Frontal cortex (tissue), 4 donors: ENCODE measurements at places on chromosomes 12 and 14.

GRCh38 chr14:56487761-56488160 is 91.8 kb upstream of the TMEM260 start:
- no peak for DNase-seq

DNA sequence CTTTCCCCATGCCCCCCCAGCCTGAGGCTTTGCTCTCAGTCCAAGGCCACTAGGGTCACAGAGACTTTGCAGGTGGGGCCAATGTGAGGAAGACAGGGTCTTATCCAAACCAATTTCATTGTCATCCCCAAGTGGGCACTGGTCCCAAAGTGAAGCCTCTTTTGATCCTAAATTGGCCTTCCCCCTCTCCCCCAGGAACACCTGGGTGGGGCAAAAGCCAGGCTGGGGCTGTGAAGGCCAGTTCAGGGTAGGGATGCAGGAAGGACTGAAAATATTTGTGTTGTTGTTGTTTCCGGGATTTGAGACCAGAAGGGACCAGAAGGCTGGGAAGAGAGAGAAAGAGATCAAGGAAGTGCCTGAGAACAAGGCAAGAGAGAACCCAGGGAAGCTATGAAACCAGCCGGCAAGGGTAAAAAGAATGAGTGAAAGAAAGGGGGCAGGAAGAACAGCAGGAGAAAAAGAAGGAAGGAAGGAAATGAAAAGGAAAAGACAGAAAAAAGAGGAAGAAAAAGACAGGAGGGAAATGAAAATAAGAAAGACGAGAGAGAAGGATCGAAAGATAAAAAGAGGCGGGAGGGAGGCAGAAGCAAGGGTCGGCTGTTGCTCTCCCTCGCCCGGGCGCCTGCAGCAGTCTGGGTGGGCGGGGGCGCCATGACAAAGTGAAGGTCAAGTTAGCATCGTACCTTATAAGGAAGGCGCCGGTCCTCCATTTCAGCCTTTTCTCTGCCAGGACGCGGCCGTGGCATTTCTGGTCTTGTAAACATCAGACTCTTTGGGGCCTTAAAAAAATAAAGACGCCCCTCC is 7.4 kb upstream of the HOXC11 start:
- no peak for DNase-seq

DNA sequence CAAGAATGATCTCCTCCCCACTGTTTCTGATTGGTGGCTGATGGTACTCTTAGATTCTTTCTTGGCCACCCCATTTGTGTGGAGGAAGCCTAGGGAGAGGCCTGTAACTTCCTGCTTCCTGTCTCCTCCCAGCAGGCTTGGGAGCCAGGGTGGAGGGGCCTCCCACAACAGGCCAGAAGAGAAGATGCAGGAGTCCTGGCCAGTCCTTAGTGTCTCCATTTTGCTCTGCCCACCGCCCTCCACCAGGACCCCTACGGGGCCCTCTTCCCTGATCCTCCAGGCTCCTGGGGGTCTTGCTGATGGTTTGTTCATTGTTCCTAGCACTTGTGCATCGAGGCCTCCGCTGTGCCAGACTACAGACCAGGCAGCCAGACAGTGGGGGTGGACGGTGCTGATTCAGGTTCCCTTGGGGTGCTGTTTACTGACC is 6.8 kb downstream of the TSPAN9 start:
- DNase-seq, result no peak

GRCh38 chr12:71664411-71665089 is 449 bp downstream of the THAP2 start:
- no peak for DNase-seq

DNA sequence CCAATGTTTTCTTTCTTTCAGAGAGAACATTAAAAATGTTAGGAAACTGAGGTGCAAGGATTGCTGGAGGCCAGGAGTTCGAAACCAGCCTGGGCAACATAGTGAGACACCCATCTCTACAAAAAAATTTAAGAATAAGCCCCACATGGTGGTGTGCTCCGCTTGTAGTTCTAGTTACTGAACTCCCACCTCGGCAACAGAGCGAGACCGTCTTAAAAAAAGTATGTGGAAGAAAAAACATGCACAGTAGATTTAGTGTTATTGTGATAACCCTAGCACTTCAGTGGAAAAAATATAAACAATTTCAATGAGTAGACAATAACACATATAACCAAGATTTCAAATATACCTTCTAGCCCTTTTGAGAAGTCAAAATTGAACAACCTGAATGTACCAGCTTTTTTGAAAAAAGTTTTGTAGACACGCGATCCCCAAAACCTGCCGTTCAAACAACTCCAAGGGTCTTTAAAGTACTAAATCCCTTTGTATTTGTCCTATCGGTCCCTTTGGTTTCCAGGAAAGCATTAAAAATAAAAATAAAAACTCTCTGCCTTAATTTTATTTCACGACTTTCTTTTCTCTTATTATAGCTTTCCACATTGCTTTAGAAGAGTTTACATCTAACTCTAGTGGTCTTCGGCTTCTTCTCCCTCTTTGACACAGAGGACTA is 1.0 kb upstream of the ANO6 start:
- no peak for DNase-seq

DNA sequence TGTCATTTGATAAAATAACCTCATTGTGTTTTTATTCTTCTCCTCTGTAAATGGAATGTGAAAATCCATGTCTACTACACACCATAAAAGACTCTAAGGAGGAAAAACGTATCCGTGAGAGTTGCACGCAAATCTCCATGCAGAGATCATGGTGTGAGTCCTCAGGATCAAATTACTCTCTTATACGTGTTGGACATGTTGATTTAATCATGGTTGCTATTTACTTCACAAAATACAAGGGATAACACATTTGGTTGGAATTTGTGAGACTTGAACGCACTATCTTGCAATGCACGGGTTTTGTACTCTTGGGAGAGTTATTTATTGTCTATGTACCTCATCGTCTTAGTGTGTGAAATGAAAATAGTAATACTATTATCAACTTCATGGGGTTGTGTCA is 128.0 kb upstream of the RASSF8 start:
- DNase-seq, result no peak

DNA sequence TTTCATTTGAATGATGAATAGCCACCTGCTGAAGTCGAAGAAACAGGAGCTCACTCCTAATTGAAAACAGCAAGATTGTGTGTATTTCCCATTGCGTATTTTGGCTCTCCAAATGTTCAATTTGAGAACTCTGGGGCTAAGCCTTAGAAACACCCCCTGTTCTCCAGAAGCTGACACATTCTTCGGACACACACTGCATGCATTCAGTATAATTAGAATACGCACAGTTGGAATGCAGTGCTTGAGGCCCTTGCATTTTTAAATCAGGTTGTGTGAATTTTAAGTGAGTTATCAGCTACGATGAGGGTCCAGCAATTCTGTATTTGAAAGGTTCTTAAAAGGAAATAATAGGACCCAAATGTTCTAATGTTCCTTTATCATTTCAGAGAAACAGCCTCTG is 103.8 kb downstream of the PRKD1 start:
- DNase-seq, result no peak

- no peak for DNase-seq
These were observed 86.3 kb downstream of the LRP6 start for GRCh38 chr12:12180575-12180974.

GRCh38 chr12:32918890-32919801 is 22.6 kb upstream of the PKP2 start:
- no peak for DNase-seq

DNA sequence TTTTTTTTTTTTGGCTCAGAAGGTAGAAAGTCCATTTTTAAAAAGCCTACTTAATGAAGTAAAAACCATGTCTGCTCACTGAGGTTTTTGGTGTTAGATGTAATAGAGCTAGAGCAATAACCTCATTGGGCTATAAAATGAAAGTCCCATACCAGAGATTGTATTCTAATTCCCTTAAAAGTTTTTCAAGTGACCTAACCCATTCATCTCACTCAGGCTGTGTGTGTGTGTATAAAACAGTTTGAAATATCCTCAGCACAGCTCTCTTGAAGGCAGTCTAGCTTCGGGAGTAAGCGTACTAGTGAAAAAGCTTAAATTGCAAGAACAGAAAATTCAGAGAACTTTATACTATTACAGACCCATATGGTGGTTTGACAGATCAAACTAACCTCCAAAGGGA is 313.8 kb downstream of the CEP128 start:
- DNase-seq, result no peak

DNA sequence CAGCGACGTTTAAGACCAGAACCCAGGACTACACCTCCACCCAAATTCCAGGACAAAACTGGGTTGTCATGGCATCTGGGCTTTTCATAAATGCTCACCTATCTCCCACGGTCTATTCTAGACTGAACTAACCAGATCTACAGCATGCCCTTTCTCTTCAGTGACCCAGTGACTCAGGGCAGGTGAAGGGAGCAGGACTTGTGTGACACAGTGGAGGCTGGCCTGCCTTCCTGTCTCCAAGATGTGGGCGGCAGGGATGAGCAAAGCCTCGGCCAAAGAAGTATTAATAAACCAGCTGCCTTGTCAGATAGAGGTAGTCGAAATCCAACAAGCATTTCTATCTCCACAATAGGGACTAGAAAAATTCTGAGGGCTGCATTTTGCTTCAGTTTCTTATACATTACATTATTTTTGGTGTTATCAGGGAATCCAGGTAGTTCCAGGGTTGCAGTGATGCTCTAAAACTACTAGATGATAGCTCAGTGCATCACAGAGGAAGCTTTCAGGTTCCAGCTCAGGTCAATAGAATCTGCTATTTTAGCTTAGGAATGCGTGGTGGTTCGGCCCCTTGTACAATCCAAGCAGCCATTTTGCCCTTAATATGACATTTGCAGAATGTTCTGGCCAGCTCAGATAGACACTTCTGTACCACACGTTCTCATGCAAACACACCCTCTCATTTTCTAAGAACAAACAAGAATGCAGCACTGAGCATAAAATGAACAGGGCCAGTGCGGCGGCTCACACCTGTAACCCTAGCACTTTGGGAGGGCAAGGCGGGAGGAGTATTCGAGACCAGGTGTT is 4.2 kb upstream of the GLRX5 start:
- DNase-seq, result no peak

DNA sequence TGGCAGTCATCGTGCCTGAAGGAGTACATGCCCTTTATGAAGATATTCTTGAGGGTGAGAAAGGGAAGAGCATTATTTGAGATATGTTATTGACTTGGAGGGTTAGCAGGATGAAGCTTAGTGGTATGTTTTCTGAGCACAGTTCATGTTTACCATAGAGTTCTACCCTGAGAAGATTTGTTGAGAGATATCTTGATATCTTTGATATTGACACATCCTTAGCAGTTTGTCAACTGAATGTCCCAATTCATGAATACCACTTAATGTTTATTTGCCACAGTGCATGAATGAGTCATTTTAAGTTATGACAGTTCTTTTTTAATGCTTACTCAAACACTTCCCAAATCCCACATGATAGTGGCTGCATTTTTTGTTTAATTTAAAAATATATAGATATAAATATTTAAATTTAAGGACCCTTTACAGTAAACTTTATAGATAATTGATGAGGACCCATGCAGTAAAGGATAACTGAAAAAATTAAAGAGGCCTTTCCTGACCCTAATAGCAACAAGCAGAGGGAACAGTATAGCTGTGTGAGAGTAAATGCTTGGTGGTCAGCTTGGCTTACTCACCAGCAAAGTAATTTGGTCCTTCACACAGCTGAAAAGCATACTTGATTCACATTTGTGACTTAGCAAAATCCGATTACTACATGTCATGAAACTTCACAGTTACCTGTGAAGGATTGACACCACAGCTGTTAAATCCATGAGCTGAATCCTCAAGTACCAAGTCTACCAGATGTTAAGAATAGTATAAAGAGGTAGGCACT is 25.8 kb downstream of the SLC39A9 start:
- no peak for DNase-seq

DNA sequence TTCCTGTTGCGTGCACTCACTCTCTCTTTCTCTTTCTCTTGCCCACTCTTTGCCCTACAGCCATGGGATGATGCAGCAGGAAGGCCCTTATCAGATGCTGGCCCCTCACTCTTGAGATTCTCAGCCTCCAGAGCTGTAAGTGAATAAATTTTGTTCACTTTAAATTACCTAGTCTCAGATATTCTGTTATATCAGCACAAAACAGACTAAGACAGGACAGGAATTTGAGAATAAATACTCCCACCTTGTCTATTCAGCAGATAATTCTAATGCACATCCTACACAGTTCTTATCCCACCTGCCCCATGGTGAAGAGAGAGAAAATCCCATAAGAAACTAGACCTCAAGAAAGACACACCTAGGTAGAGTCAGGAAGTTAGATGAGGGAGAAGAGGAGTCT is 25.8 kb upstream of the G2E3 start:
- DNase-seq, result no peak

DNA sequence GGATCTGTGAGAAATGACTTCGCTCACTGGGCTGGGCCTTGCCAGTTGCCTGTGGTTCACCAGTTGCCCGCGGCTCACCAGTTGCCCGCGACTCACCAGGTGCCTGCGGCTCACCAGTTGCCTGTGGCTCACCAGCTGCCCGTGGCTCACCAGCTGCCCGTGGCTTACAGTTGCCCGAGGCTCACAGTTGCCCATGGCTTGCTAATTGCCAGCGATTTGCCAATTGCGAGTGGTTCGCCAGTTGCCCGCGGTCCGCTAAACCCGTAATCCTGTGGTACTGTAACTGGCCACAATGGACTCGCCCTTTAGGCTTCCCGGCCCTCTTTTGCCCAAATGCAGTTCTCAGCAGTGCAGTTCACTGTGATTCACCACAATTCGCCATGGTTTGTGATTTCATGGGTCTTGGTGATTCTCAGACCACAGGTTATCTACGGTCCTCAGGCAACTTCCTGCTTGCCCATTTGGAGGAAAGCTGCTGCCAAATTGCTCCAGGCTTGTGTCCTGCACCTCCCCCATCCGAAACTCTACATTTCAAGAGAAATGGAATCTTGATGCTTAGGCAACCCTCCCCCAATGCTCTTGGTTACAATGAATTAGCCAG is 15.0 kb upstream of the MEG3 start:
- DNase-seq, result no peak

DNA sequence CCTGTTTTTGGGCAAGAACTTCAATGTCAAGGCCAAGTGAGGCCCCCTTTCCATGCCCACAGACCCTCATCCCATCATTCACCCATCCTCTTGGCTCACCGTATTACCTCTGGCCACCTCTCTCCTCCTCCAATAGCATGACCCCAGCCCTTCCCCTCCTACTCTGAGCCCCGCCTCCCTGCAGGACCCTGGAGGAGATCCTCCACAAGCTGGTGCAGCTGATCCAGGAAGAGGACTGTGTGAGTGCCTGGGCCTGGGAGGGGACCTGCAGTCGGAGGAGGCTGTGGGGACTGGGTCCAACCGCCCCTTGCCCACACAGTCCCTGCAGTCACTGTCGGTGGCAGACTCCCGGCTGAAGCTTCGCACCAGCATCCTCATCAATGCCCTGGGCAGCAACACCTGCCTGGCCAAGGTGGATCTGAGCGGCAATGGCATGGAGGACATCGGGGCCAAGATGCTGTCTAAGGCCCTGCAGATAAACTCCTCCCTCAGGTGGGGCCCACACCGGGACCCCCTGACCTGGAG is 7.2 kb downstream of the CARMIL3 start:
- no peak for DNase-seq

GRCh38 chr12:1499351-1499750 is 95.0 kb downstream of the FBXL14 start:
- no peak for DNase-seq
